Activated T-helper 2 cell treated with anti-CD3 and anti-CD28 coated beads, Interferon-gamma antibody, Interleukin-2, Interleukin-4, amounts not matched to agents 10 μg/mL and 5 μg/mL and 100 μg/mL, durations not matched to agents 14 hours and 24 hours and 36 hours (primary cell): ENCODE measurements at places on chromosomes 13 and 19.

DNA sequence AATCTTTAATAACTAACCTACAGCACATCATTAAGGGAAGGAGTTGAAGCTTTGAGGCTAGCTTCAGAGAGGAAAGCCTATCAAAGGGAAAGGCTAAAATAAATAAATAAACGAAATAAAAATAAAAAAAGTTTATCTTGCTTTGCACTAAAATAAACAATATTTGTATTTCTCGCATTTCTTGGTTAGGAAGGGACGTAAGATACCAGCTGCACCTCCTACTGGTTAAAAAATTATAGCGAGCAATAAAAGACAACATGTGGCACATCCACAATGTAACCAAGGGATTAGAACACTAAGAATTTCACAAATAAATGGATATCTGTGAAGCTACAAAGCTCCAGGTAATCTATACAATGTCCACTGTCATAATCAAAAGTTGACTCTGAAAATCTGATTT, 194.5 kb downstream of the DACH1 start:
- H3K36me3 ChIP-seq: no peaks in the 10 kb centered on the region
- no peaks in the 10 kb centered on the region for H3K27me3 ChIP-seq
- DNase-seq: no peak
- no peak overlapping the region for H3K4me3 ChIP-seq

GRCh38 chr13:37479916-37480315, 118.7 kb downstream of the POSTN start:
- H3K4me1 ChIP-seq: no peaks in the 10 kb centered on the region
- DNase-seq: no peak
- H3K36me3 ChIP-seq: no peaks in the 10 kb centered on the region
- H3K27me3 ChIP-seq: no peaks in the 10 kb centered on the region

GRCh38 chr13:97723655-97724054, 229.8 kb upstream of the IPO5 start:
- H3K36me3 ChIP-seq: no peaks in the 10 kb centered on the region
- H3K4me3 ChIP-seq: no peak overlapping the region
- H3K4me1 ChIP-seq: no peaks in the 10 kb centered on the region
- no peak overlapping the region for H3K27ac ChIP-seq
- no peak for DNase-seq

GRCh38 chr19:6693681-6694080, 23.7 kb upstream of the TNFSF14 start:
- peaks cover 2% of the 10 kb centered on the region for H3K27me3 ChIP-seq
- no peak overlapping the region for H3K27ac ChIP-seq

- no peak overlapping the region for H3K4me3 ChIP-seq
- DNase-seq: no peak
- H3K4me1 ChIP-seq: peaks cover 14% of the 10 kb centered on the region
- no peaks in the 10 kb centered on the region for H3K27me3 ChIP-seq
- H3K27ac ChIP-seq: no peak overlapping the region
Observed at GRCh38 chr19:13856497-13856896, 20.4 kb upstream of the NANOS3 start.

DNA sequence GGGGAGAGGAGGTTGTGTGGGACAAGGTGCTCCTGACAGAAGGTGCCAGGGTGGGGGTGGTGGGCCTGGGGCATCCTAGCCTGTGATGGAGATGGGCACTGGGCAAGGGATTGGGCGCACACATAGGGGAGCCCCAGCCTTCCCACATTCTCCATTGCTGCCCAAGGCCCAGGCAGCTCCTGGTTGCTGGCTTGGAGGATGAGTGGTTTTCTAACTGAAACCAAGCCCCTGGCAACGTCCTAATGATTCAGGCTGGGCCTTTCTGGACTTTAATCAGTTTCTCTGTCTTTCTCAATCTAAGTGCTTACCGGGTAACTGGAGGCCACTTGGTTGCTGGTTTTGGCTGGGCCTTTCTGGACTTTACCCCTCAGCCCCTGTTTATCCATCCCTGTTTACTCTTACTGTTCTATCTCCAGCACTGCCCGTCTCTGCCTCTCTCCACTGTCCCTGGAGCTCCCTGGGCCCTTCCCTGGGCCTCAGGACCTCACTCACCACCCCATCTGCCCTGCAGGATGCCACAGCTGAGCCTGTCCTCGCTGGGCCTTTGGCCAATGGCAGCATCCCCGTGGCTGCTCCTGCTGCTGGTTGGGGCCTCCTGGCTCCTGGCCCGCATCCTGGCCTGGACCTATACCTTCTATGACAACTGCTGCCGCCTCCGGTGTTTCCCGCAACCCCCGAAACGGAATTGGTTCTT, 354 bp downstream of the CYP4F3 start:
- H3K27ac ChIP-seq: no peak overlapping the region
- no peaks in the 10 kb centered on the region for H3K4me1 ChIP-seq
- no peak for DNase-seq

GRCh38 chr13:109348519-109349258, 437.7 kb downstream of the IRS2 start:
- H3K27ac ChIP-seq: no peak overlapping the region
- no peak for DNase-seq
- H3K36me3 ChIP-seq: no peaks in the 10 kb centered on the region
- H3K27me3 ChIP-seq: no peaks in the 10 kb centered on the region

DNA sequence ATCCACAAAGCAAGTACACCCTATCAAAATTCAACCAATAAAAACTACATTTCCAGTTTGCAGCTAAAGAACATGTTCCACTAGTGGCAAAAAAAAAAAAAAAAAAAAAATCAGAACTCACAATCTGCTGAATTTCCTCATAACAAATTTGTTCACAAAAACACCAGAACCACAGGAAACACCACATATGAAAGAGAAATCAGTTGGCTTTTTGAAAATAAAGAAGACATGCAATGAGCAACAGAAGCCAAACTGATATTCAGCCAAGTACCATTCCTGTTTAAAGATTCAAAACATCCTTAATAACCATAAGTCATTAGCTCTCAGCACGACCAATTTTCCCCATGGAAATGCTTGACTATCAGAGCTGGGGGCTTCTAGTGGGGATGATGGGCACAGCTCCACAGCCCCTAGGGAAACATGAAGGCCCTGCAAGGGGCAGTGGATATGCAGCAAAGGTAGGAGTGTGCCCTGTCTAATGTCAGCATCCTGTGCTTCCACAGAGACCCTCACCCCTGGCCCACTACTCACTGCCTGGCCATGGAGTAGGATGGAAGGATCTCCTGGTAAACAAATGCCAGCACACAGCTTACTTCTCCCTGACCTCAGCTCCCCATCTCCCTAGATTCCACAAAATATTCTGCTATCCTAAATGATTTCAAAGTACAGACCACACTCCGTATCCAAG, 74.0 kb upstream of the DOCK9 start:
- H3K27ac ChIP-seq: peak overlapping the region; percentile 77
- H3K36me3 ChIP-seq: peaks cover 12% of the 10 kb centered on the region
- H3K27me3 ChIP-seq: no peaks in the 10 kb centered on the region

DNA sequence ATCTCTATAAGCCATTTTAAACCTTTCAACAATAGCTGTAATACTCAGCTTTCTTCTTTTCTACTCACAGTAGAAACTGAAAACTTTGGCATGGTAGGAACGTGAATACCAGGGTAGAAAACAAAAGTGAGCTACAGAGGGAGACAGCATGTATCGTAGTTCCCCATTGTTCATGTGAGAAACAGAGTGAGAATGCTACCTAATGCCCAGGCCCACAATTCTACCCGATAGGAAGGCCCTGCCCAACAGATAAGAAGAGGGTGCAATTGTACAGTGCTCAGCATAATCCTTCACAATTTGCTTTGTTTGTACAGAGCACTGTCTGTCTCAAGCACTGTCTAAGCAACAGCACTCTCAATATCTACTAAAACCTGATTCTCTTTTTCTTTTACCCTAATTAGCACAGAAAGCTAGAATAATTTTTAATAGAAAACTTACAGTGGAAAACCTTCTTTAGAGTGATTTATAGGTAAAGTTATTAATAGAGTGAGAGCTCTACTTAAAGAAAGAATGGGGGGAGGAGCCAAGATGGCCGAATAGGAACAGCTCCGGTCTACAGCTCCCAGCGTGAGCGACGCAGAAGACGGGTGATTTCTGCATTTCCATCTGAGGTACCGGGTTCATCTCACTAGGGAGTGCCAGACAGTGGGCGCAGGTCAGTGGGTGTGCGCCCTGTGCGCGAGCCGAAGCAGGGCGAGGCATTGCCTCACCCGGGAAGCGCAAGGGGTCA, 322.3 kb downstream of the EFNB2 start:
- H3K4me1 ChIP-seq: no peaks in the 10 kb centered on the region
- H3K36me3 ChIP-seq: no peaks in the 10 kb centered on the region
- H3K4me3 ChIP-seq: no peak overlapping the region
- H3K27me3 ChIP-seq: no peaks in the 10 kb centered on the region
- H3K27ac ChIP-seq: no peak overlapping the region

DNA sequence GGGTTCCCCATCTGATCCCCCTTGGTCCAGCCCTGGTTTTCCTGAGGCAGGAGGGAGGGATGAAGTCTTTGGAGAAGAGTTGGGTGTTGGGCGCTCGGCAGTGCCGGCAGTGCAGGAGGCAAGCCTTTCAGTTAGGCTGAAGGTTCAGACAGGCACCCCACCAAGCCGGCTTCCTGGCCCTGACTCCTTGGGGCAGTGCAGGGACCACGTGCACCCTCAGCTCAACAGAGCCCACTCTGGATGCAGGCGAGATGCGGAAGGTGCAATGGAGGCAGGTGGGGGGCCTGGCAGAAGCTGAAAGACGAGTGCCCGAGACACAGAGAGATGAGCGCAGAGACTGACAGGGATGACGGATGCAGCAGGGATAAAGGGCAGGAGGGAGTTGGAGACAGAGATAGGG, 11.1 kb downstream of the MAMSTR start:
- peaks cover 3% of the 10 kb centered on the region for H3K36me3 ChIP-seq
- DNase-seq: no peak
- H3K4me3 ChIP-seq: no peak overlapping the region
- H3K4me1 ChIP-seq: no peaks in the 10 kb centered on the region
- H3K27ac ChIP-seq: no peak overlapping the region

- DNase-seq: no peak
- H3K27ac ChIP-seq: no peak overlapping the region
- no peaks in the 10 kb centered on the region for H3K4me1 ChIP-seq
- H3K27me3 ChIP-seq: no peaks in the 10 kb centered on the region
Observed at GRCh38 chr13:35826626-35827254, 304.4 kb downstream of the DCLK1 start.

- H3K4me3 ChIP-seq: peak overlapping the region; percentile 77
- peak overlapping the region; percentile 91 for H3K27ac ChIP-seq
- no peak for DNase-seq
Observed at GRCh38 chr19:17183858-17184321, 31.3 kb upstream of the USE1 start.

DNA sequence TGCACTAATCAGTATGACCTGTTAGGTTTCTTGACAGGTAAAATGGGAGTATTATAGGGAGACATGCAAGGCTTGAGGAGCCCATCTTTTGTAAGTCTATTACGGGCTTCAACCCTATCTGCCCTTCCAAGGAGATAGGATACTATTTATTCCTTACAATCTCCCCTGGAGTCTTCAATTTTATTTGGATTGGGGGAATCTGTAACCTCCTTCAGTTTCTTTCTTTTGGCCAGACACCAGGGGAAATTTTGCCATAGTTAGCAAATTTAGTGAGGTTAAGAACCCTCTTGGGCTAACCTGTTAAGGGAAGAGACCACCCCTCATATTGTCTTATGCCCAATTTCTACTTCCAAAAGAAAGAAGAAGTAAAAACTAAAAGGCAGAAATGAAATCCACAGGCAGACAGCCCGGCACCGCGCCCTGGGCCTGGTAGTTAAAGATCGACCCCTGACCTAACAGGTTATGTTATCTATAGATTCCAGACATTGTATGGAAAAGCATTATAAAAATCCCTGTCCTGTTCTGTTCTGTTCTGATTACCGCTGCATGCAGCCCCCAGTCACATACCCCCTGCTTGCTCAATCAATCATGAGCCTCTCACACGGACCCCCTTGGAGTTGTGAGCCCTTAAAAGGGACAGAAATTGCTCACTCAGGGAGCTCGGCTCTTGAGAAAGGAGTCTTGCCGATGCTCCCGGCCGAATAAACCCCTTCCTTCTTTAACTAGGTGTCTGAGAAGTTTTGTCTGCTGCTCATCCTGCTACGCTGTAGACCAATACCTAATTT, 39.6 kb upstream of the CD177 start:
- no peaks in the 10 kb centered on the region for H3K4me1 ChIP-seq
- no peak for DNase-seq
- H3K27ac ChIP-seq: no peak overlapping the region
- no peaks in the 10 kb centered on the region for H3K27me3 ChIP-seq

- DNase-seq: no peak
- H3K27ac ChIP-seq: no peak overlapping the region
- H3K4me3 ChIP-seq: no peak overlapping the region
Observed at GRCh38 chr13:31101472-31102170, 60.1 kb downstream of the HSPH1 start.

GRCh38 chr19:8132858-8133458, 16.4 kb downstream of the FBN3 start:
- no peak overlapping the region for H3K27ac ChIP-seq
- H3K36me3 ChIP-seq: no peaks in the 10 kb centered on the region
- H3K4me1 ChIP-seq: no peaks in the 10 kb centered on the region
- no peaks in the 10 kb centered on the region for H3K27me3 ChIP-seq
- H3K4me3 ChIP-seq: no peak overlapping the region
- no peak for DNase-seq

- H3K4me3 ChIP-seq: no peak overlapping the region
- H3K36me3 ChIP-seq: no peaks in the 10 kb centered on the region
- H3K4me1 ChIP-seq: peaks cover 15% of the 10 kb centered on the region
- DNase-seq: no peak
- no peaks in the 10 kb centered on the region for H3K27me3 ChIP-seq
Observed at GRCh38 chr13:42543215-42543797, 30.6 kb upstream of the TNFSF11 start.

- H3K4me1 ChIP-seq: no peaks in the 10 kb centered on the region
- no peak for DNase-seq
- no peaks in the 10 kb centered on the region for H3K27me3 ChIP-seq
Observed at GRCh38 chr19:55698256-55698655, 23.2 kb downstream of the EPN1 start.

DNA sequence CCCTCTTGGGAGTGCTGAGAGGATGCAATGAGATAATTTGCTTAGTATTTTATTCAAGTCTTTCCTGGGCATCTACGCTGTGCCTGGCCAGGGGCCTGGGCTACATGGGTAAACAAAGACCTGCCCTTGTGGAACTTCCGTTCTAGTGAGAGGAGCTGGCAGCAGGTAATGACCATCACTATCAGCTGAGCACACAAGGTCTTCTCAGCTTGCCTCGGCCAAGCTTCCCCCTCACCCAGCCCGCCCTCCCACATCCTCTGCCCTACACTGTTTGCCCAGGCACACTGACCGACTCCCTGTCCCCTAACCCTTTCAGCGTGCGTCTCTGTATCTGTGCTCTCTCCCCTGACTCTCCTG, 8.6 kb upstream of the FKRP start:
- H3K27me3 ChIP-seq: no peaks in the 10 kb centered on the region
- no peak overlapping the region for H3K4me3 ChIP-seq
- no peak for DNase-seq
- H3K27ac ChIP-seq: no peak overlapping the region
- H3K4me1 ChIP-seq: peaks cover 10% of the 10 kb centered on the region
- H3K36me3 ChIP-seq: peaks cover 65% of the 10 kb centered on the region
